ENCODE measurements at places on chromosomes 7 and 10.

DNA sequence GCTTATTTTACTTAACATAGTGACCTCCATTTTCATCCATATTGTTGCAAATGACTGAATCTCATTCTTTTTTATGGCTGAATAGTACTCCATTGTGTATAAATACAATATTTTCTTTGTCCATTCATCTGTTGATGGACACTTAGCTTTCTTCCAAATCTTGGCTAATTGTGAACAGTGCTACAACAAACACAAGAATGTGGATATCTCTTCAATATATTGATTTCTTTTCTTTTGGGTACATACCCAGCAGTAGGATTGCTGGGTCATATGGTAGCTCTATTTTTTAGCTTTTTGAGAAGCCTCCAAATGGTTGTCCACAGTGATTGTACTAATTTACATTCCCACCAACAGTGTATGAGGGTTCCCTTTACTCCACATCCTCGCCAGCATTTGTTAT, 58.0 kb downstream of the CREB5 start:
- DNase-seq: no peak

DNA sequence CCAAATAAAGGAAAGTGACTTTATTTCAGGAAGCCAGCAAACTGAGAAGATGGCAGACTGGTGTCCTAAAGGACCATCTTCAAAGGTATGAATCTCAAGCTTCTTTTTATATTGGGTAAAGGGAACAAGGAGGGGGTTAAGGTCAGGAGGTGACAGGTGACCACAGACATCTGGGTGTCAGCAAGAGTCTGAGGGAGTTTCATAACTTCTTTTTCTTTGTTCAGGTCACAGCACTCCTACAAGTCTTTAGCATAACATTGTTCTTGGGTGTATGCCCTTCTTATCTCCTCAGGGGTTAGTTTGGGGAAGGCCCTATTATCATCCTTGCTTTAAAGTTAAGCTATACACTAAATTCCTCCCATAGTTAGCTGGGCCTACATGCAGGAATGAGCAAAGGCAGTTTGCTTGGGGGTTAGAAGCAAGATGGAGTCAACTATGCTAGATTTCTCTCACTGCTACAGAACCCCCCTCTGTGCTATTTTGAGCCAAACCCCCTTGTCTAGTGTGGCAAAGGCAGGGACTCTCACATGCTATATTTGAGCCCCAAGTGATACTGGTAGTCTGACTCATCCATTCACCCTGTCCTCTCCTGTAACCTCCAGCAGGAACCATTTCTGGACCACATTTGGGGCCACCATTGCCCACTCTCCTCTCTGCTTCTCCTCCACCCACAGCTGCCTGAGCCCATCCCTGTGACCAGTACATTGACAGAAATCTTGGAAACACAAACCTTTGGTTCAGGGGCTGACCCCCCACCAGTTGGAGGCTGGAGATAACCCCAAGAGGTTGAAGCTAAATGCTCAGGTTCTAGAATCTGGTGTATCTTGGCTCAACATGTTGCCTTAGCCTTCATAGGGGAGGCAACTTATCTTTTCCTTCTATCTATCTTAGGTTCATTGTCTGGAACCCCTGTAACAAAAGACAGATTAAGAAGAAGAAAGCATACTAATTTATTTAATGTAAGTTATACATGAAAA, 55.5 kb upstream of the LRGUK start:
- DNase-seq: no peak

DNA sequence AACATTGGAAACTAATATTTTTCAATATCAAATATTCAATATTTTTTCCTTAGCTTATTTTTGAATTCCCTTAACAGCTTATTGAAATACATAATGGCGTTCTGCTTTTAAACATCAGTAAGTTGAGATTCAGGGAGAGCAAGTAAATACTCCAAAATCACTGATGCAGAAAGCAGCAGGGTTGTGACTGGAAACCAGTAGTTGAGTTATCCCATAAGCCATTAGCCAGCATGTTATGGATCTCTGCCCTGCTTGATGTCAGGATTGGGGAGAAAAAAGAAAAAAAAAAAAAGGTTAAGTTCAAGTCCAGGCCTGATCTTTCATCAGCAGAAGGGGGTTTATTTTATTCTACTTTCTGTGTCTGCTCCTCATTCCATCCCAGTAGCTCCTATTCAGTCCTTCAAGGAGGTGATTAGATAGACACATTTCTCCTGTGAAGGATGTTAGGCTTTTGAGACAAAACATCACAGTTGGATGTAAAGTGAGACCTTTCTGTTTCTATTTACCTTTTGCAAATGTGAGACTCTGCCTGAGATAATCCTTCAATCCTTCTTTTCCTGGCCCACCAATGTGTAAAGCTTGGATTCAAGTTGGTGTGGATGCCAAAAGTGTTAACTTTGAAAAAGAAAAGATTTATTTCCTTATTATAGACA, 110.9 kb upstream of the HDAC9 start:
- DNase-seq: no peak

DNA sequence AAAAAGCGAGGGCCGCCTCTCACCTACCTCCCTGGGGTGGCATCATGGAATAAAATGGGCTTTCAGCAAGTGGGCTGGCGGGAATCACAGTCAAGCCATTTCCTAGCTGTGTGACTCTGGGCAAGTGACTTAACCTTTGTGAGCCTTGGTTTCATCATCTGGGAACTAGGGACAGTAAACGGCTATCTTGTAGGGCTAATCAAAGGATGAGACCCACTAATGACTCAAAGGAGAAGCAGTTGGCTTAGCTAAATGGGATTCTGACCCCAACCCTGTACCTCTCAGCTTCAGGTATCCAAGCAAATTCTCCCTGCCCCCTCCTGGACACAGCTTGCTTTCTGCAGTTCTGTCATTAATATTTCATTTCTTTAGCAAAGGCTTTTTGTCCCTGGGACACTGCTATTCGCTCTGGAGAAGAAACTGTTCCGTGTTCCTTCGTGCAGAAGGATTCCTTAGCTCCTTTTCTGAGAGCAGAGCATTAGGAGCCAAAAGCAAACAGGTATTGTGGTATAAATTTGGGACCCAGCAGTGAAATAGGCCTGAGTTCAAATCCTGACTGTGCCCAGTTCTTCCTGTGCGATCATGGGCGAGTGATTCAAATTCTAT, 25.9 kb downstream of the TRIM8 start:
- no peak for DNase-seq

DNA sequence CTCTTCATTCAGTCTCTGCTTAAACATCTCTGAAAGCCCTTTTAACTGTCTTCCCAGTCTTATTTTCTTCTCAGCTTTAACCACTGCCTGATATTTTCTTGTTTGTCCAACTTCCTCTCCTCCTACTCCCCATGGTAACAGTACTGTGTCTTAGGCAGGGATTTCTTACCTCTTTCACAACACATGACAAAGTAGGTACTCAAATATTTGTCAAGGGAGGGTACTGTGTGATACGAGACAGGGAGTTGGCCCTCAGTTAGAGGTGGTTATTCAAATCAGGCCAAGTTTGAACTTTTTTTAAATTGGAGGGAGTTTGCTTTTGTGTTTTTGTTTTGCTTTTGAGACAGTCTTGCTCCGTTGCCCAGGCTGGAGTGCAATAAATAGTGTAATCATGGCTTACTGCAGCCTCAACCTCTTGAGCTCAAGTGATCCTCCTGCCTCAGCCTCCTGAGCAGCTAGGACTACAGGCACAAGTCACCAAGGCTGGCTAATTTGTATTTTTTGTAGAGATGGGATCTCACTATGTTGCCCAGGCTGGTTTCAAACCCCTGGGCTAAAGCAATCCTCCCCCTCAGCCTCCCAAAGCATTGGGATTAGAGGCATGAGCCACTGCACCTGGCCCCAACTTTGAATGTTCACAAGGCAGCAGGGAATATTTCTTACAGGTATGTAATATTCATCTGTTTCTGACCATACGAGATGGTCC, 2.5 kb upstream of the KPNA7 start:
- DNase-seq: no peak

Data from NK-92 treated with Interleukin-12 subunit alpha and Interleukin-12 subunit beta, amount 100 ng/mL, for 24 hours (cell line).